Heart left ventricle (tissue), 16 donors: ENCODE measurements at places on chromosomes 6 and 20. TPM values are rescaled to one million over a fixed set of nuclear protein-coding genes. Genes with fewer than 3 reads are reported as not detected.

Gene SLC22A7
- total RNA-seq, result 0.12 TPM

Gene KCNQ5
- total RNA-seq, result not detected

Gene IL17F
- total RNA-seq, result not detected

- H3K36me3 ChIP-seq, result no peaks in the 10 kb centered on the region
- no peak overlapping the region for H3K4me3 ChIP-seq
- peaks cover 54% of the 10 kb centered on the region for H3K4me1 ChIP-seq
- H3K27ac ChIP-seq, result peak overlapping the region; percentile 97
- H3K27me3 ChIP-seq, result no peaks in the 10 kb centered on the region
- DNase-seq, result no peak
Observed at GRCh38 chr20:47359530-47360296, 3.2 kb upstream of the ZMYND8 start.

DNA sequence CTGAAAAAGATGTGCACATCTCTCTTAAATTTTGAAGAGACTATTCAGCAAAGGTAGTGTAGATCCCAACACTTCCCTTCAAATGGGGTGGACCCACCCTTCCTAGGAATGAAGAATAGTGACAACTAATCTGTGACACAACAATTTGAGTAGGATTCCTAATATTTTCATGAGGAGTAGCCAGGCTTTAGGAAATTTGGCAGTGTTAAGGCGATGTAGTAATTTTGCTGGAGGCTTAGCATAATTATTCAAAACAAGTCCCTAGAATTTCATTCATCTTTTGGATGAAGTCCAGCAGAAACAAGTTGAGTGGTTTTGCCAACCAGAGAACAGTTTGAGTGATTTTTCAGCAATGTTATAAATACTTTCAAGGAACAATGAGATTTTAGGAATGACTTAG is 52.4 kb downstream of the ELOVL4 start:
- H3K4me3 ChIP-seq, result no peak overlapping the region
- no peak for DNase-seq
- H3K4me1 ChIP-seq, result no peaks in the 10 kb centered on the region
- H3K27me3 ChIP-seq, result no peaks in the 10 kb centered on the region

DNA sequence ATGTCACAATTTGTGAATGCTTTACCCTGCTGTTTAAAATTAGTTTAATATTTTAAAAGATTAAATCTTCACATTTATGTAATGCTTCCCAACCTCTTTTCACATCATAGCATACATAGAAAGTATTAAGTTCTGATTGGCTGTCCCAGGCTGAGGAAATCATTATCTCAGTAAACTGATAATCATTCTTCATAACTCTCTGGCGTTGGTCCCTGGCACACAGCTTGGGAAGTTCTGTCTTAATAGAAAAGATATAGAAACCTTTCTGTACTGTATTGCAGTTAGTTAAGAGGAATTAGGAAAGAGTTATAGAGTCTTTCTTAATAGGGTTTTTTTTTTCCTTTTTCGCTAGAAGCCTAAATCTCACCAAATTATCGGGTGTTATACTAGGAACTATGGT is 85.4 kb downstream of the CBFA2T2 start:
- no peak overlapping the region for H3K27ac ChIP-seq
- H3K36me3 ChIP-seq, result no peaks in the 10 kb centered on the region
- no peak overlapping the region for H3K4me3 ChIP-seq
- no peak for DNase-seq
- no peaks in the 10 kb centered on the region for H3K27me3 ChIP-seq
- H3K4me1 ChIP-seq, result peaks cover 7% of the 10 kb centered on the region

GRCh38 chr20:2387180-2387577 is 6.5 kb downstream of the TGM6 start:
- H3K4me3 ChIP-seq, result no peak overlapping the region
- DNase-seq, result no peak
- peaks cover 6% of the 10 kb centered on the region for H3K27me3 ChIP-seq

- peaks cover 28% of the 10 kb centered on the region for H3K27me3 ChIP-seq
- DNase-seq, result no peak
- no peak overlapping the region for H3K4me3 ChIP-seq
- H3K36me3 ChIP-seq, result no peaks in the 10 kb centered on the region
- H3K27ac ChIP-seq, result no peak overlapping the region
- no peaks in the 10 kb centered on the region for H3K4me1 ChIP-seq
Observed at GRCh38 chr6:137051790-137052472, 7.2 kb upstream of the IL20RA start.

- no peak overlapping the region for H3K27ac ChIP-seq
- no peaks in the 10 kb centered on the region for H3K27me3 ChIP-seq
- H3K36me3 ChIP-seq, result no peaks in the 10 kb centered on the region
- no peak for DNase-seq
Observed at GRCh38 chr20:25372584-25373336, 17.9 kb downstream of the ABHD12 start.

GRCh38 chr20:58985656-58986055 is 4.6 kb downstream of the NELFCD start:
- H3K27me3 ChIP-seq, result no peaks in the 10 kb centered on the region
- no peaks in the 10 kb centered on the region for H3K4me1 ChIP-seq
- peak; percentile 23 for DNase-seq
- H3K27ac ChIP-seq, result no peak overlapping the region

DNA sequence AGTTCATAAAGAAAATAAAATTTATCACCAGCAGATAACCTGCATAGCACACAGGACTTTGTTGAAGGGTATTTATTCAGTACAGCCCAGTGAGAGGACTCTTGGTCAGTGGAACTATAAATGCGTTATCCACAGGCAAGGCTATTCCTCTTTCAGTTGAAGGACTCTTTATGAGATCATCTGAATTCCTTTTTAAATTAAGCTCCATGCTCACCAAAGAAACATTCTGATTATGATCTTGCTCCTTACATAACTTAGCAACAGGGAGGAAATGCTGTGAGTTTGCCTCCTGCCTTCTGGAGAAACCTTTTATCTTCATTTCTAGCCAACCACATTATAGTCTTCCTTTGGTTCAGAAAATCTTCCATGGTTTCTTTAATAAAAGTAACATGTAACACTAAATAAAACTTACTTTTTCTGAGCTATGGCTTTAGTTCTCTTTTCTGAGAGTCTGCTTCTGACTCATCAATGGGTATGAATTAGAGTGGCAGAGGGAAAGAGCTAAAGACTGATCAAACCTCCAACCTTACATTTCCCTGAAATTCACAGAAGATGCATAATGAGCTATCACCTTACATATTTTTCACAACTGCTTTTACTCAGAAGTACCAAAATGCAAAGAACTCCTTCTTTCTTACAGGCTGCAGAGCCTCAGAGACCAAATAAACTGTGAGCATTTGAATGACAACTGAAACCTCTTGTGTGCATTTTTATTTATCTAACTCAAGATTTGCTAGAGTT is 267.2 kb downstream of the ADGRG6 start:
- no peaks in the 10 kb centered on the region for H3K27me3 ChIP-seq
- no peaks in the 10 kb centered on the region for H3K36me3 ChIP-seq
- peaks cover 5% of the 10 kb centered on the region for H3K4me1 ChIP-seq
- no peak overlapping the region for H3K27ac ChIP-seq
- no peak overlapping the region for H3K4me3 ChIP-seq
- no peak for DNase-seq

DNA sequence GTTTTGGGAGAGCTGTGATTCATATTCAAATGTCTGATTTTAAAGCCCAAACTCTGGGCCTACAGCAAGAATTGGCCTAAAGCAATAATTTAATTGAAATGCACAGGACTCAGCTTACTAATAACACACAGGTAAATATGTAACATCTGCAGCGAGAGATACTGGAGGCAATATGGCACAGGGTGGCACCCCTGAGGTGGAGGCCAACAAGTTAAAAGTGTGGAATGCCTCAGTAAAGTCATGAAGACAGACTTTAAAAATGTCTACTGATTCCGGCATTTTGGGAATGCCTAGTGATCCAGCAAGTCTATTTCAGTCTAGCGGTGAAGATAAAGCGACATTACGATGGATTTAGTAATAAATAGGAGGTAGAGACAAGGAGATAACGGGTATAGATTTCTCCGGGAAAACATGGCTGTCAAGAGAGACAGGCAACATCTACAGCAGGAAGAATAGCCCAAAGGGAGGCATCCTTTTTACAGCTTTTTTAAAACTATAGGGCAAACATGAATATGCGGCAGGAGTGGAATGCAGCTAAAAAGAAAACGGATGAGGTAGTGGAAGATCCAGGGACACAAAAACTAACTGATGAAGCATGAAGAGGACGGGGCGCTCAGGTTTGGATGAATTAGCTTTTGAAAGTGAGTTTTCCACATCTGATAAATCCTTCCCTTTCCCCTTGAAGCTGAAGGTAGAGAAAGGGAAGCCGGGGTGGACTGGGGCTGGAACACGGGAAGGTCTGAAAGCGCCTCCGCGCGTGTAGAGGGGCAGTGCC is 1.2 kb downstream of the NANP start:
- H3K4me3 ChIP-seq, result peak overlapping the region; percentile 74
- H3K36me3 ChIP-seq, result no peaks in the 10 kb centered on the region
- no peaks in the 10 kb centered on the region for H3K27me3 ChIP-seq
- no peaks in the 10 kb centered on the region for H3K4me1 ChIP-seq

DNA sequence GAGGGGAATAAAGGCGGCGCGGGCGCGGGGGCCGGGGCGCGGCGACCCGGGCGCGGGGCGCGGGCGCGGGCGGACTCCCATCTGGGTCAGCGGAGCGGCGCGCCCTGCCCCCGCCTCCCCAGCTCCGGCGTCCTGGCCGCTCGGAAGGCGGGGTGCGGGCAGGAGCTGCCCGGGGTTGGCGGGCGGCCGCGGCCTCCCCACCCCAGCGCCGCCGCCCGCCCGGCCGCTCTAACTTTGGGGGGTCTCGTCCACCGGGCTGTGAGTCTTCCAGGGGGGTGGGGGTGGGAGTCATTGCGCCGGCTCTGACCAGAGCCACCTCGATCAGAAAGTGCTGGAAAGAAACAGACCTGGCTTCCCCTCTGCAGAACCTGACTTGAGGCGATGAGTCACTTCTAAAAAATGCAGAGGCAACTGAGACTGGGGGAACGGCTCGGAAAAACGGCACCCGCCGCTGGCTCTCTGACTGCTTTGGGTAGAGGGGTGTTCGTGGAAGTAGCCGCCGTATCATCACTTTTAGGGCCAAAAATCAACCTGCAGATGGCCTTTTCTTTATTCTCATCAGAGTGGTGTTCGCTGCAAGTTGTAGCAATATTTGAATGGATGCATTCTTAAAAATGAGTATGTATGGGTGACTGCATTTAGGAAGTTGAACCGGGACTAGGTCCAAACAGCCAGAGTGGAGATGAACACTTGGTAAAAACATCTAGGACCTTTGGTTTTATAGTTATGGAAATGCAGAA is 667 bp downstream of the CAP2 start:
- H3K4me3 ChIP-seq, result peak overlapping the region; percentile 66
- H3K27me3 ChIP-seq, result no peaks in the 10 kb centered on the region
- peaks cover 4% of the 10 kb centered on the region for H3K4me1 ChIP-seq
- H3K36me3 ChIP-seq, result no peaks in the 10 kb centered on the region
- peak overlapping the region; percentile 88 for H3K27ac ChIP-seq

DNA sequence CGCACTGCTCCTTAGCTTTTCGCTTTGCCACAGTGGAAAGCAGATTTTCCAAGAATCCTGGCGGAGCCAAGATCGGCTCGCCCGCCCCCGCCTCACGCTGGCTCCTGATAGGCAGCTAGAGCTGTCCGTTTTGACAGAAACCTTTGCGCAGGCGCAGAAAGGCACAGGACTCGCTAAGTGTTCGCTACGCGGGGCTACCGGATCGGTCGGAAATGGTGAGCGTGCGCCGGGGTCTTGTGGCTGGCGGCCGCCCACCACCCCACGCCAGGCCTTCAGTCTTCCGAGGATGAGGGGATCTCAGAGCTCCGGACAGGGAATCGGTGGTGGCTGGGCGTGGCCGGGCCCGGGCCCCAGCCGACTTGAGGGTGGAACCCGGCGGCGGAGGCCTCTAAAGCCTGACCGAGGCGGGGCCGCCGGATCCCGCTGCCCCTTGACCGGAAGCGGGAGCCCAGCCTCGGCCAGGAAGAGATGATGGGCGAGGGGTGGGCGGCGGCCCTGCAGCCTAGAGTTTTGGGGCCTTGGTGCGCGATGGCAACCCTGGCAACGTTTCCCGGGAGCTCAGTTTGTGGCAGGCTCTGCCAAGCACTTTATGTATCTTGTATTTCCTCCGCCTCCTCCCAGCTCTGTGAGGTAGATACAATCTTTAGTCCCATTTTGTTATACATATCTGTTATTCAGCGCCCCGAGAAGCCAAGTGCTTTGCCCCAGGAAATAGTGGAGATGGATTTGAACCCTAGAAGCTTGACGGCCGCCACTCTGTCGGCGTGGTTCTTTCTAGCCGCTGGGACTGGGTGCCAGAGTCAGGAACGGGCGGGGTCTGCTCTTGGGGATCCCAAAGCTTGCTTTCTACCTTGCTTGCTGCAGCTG is at the start of gene DYNLRB1:
DYNLRB1 (plus strand) TSS at position 176 of the 867 bp plus-strand sequence; CDS start at position 213, 37 bp downstream.
- peak within 1 kb of the TSS; percentile 71 for H3K4me3 ChIP-seq
- peak within 1 kb of the TSS; percentile 93 for H3K27ac ChIP-seq
- H3K4me1 ChIP-seq, result no peaks in the 10 kb centered on the region
- no peaks in the 10 kb centered on the region for H3K27me3 ChIP-seq
- peaks cover 27% of the 10 kb centered on the region for H3K36me3 ChIP-seq

GRCh38 chr6:130918171-130918570 is 91.0 kb downstream of the SMLR1 start:
- no peak overlapping the region for H3K4me3 ChIP-seq
- no peaks in the 10 kb centered on the region for H3K4me1 ChIP-seq
- no peak for DNase-seq
- H3K36me3 ChIP-seq, result no peaks in the 10 kb centered on the region
- H3K27ac ChIP-seq, result no peak overlapping the region

GRCh38 chr6:72974276-72974675 is 251.0 kb downstream of the KHDC1L start:
- H3K4me1 ChIP-seq, result no peaks in the 10 kb centered on the region
- no peaks in the 10 kb centered on the region for H3K36me3 ChIP-seq
- no peak overlapping the region for H3K27ac ChIP-seq
- H3K27me3 ChIP-seq, result no peaks in the 10 kb centered on the region
